HTR-8/SVneo (cell line): ENCODE measurements at places on chromosomes 2 and 18.

DNA sequence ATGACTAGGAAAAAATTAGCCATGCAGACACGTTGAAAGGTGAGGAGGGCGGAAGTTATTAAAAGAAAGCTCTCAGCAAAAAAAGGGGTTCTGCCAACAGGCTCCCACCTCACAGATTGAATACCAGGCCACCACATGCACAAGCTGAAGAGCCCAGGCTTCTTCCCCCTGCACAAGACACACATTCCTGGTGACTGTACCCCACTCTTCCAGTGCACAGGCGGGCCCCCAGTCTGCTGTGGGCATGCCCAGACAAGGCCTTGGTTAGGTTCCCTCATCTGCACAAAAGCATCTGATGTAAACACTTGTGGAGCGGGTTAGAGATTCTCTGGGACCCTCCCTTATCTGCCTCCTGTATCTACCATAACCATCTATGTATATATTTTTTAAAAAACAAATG, 81.7 kb downstream of the AGPS start:
- no peak for DNase-seq

DNA sequence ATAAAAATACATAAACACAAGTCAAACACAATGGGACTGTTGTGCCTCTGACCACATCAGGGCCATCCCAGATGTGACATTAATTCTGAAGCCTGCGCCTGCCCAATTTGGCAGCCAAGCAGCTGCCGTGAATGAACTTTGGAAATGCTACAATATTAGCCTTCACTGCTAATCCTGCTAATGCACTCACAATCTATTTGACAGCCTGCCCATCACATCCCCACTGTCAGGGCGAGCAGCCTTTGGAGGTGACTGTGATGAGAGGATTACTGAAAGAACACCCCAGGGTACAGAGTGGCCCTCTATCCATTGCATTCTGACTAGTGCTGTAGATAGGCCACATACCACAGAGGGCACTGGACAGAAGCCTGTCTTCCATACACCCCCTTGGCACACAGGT, 21.6 kb downstream of the OSR1 start:
- no peak for DNase-seq

DNA sequence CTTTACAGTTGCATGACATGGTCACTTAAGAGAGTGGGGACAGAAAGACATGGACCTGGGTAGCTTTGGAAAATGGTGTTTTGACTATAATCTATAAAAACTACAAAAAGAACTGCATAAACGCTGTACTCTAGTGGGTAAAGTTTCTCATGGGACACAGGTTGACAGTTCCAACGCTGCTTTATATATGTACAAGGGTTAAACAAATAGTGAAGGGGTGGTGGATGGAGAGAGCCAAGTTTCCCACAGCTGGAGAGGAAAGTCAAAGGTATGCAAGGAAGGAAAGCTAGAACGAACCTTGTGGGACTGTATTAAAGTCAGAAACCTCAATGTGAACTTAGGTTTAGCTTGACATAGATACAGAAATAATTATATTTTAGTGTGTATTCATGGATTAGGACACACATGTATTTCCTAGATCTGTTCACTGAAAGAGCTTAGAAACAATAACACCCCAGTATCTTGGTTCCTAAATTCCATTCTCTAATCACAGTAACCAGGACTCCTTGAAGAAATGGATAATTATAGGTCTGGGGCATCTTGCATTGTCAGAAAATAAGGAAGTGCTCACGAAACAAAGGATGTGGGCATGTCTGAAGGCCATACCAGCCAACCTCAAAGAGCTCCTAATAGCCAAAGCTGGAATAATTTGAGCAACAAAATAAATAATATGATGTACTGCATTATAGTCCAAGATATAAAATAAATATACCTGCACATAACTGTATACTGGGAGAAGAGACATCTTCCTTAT, 28.8 kb downstream of the TANC1 start:
- no peak for DNase-seq

- DNase-seq, result no peak
Measured at GRCh38 chr2:173023718-173024117, 51.9 kb upstream of the MAP3K20 start.

DNA sequence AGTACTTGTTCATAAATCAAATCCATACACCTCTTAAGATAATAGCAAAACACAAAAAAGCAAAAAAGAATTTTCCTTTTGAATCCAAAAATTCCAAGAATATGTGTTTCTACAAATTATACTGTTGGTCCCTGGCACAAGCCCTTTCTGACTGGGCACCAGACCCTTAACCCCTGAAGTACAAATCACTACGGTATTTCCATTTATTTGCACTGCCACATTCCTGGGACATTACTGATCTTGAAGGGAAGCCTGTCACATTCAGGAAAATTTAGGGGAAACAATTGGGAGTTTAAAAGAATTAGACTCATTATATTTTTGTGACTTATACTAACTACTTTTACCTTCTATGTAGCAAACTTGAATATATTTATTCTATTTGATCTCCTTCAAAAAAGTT, 98.8 kb downstream of the ZNF521 start:
- no peak for DNase-seq

GRCh38 chr2:24793761-24794435, 673 bp downstream of the CENPO start:
- DNase-seq, result peak; percentile 48

DNA sequence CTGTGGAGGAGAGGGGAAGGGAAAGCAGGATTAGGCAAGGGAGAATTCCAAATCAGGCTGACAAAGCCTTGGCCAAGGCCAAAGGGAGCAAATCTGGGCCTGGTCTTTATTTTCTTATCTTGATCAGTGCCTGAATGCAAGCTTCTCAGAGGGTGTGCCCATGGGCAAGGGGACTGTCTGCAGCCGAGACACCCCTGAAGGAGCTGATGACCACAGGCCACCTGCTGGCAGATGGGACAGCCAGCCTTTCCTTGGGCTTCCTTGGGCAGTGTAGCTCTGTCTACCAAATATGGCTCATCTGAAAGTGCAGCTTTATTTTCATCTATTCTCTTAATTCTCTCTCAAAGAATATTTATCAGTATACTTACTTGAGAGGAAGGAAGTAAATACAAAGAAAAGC, 117.0 kb downstream of the PKP4 start:
- DNase-seq, result no peak

DNA sequence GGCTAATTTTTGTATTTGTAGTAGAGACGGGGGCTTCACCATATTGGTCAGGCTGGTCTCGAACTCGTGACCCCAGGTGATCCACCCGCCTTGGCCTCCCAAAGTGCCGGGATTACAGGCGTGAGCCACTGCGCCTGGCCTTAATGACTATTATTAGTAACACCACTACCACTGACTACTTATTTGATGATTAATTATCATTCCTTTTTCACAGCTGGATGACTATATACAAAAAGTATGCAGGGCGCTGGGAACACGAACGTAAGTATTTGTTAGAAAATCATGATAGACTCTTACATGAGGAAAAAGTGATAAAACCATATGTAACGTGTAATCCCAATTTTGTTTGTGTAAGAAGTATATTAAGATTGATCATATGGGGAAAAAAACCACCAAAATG, 21.6 kb downstream of the DARS1 start:
- DNase-seq, result no peak

GRCh38 chr2:70747284-70747683, 20.7 kb downstream of the ADD2 start:
- no peak for DNase-seq

DNA sequence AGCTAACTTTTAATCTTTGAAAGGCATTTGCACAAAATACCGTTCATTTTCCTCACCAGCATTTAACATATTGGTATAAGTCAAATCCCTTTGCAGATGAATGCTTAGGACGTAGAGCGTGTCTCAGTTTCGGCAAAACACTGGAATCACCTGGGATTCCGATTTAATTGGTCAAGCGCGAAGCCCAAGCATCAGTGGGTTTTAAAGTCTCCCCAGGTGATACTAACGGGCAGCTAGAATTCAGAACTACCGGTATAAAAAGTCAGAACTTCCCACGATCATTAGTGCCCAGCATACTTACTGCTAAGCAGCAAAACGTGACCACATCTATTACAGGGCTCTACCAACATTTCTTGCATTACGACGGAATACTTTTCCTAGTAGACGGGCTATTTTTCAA, 24.6 kb downstream of the ALPK2 start:
- DNase-seq, result no peak

DNA sequence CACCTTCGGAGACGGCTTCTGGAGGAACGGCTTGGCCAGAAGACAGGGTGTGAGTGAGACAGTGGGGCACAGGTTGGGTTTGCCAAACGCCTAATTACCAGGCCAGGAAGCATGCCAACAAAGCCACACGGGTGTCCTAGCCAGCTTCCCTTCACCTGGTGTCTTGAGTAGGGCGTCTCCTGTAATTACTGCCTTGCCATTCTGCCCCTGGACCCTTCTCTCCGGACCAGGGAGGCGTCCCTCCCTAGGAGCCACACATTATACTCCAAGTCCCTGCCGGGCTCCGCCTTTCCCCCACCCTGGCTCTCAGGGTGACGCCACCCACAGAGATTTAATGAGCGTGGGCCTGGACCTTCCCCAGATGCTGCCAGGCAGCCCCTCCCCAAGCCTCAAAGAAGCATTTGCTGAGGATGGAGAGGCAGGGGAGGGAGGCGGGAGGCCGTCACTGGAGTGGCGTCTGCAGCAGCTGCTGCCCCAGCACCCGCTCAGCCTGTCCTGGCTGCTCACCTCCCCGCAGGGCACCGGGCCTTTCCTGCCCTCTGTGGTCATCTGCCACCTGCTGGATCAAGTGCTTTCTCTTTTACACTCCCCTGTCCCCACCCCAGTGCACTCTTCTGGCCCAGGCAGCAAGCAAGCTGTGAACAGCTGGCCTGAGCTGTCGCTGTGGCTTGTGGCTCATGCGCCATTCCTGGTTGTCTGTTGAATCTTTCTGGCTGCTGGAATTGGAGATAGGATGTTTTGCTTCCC, 20.7 kb downstream of the FOSL2 start:
- DNase-seq, result no peak

GRCh38 chr2:69556008-69556407, 87.5 kb downstream of the AAK1 start:
- no peak for DNase-seq

DNA sequence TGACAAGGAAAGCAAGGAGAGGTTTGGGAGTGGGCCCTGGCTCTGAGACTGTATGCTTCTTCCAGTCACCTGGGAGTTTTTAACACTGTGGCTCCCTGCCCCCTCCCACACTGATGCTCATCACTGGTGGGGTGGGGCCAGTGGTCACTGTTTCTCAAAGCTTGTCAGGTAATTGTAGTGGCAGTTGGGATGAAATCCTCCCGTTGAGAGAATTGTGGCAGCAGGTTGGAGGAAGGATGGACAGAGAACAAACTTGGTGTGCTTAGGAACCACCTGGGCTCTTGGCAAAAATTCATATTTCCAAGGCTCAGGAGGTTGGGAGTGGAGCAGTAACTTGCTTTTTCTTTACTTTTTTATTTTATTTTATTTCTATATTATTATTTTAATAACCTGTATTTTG, 25.1 kb downstream of the DGKD start:
- no peak for DNase-seq

DNA sequence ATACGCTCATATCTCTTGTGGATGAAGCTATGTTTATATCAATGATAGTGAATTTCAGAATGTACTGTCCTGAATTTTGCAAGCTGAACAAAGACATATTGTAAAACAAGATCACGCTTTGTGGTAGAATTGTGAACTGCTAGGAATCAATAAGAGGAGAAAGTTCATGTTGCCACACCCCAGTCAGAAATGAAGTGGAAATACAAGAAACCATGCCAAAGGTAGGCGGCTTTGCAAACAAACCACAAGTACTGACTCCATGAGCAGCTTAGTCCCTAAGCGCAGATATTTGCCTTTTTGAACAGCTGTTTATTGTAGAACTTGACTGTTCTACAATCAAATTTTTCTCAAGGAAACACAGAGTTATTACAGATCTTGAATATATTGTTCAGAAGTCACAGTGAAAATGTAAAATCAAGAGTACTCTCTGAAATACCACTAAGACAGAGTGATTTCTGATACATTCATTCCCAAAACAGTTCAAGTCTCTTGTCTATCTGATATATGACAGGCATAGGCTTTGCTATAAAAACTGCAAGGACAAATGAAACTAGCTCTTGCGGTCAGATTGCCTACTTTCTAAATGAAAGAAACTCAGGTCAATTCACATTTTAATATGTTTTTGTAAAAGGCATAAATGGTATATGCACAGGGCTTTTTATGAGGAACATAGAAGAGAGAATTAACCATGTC, 120.9 kb upstream of the CDH19 start:
- no peak for DNase-seq

- DNase-seq, result no peak
Measured at GRCh38 chr2:109233643-109234042, 104.6 kb downstream of the SH3RF3 start.

- no peak for DNase-seq
Measured at GRCh38 chr2:159605441-159606178, 10.7 kb downstream of the BAZ2B start.

- DNase-seq, result no peak
Measured at GRCh38 chr18:45553723-45554388, 61.4 kb upstream of the SLC14A2 start.

- DNase-seq, result peak; percentile 29
Measured at GRCh38 chr2:23824777-23825212, 102.1 kb downstream of the ATAD2B start.

- DNase-seq, result no peak
Measured at GRCh38 chr18:48715711-48716361, 177.0 kb downstream of the CTIF start.

- DNase-seq, result no peak
Measured at GRCh38 chr2:11589316-11589940, 55.6 kb downstream of the GREB1 start.

DNA sequence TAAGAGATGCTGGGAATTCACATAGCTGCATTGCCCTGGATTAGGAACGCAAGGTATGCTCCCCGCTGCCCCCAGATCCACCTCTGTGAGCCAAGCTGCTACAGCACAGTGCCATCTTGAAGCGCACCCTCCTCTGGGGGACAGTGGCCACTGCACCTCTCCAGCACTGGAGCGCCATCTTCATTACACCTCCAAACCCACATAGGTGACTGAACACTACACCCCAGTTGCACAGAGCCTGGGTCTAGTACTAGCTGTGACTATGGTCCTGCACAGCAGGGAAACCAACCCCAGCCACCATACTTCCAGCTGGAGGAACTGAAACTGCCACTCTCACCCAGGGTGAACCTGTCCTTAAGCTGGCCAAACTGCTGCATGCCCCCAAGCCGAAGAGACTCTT, 84.6 kb downstream of the TMEM237 start:
- no peak for DNase-seq

DNA sequence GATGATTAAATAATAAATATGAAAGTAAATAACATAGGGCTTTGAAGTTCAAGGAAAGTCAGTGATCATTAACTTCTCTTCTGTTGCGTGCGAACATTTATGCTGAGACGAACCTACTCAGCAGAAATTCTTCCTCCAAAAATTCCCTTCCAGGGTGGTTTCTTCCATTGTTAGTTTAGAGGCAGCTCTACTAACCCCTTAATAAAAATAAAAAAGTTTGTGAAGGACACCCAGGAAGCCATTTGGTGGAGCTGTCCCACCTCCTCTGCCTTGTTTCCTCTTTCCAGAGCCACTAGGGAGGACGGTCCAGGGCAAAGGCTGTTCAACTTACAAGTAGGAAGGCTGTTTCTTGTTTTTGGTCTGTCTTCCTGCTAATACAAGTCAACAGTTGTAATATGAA, 2.1 kb upstream of the SMAD2 start:
- no peak for DNase-seq

GRCh38 chr2:212975333-212975732, 176.1 kb downstream of the IKZF2 start:
- DNase-seq, result no peak
